KBM-7 (cell line): ENCODE measurements at places on chromosomes 11 and 22.

GRCh38 chr11:47410370-47411264, 2.2 kb downstream of the SLC39A13 start:
- no peak for DNase-seq

DNA sequence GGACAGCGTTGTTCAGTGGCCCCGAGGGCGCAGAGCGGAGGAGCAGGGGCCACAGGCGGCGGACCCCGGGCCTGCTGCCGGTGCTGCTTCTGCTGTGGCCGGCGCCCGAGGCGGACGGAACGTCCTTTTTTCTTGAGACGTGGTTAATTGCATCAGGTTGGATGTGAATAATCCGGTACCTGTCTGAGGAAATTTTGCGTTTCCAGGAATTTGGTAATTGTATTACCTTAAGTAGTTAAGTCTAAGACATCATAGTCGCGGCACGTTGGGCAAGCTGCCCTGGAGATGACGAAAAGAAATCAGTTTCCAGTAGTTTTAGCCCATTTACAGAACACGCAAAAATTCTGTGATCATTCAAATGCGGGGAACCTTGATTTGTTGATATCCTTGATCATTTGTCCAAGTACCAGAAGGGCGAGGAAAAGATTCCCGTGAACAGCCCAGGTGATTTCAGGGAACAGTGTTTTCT, 789 bp downstream of the SPECC1L start:
- no peak for DNase-seq

- DNase-seq, result no peak
These were observed 1079.0 kb upstream of the TENM4 start for GRCh38 chr11:80519596-80520506.

DNA sequence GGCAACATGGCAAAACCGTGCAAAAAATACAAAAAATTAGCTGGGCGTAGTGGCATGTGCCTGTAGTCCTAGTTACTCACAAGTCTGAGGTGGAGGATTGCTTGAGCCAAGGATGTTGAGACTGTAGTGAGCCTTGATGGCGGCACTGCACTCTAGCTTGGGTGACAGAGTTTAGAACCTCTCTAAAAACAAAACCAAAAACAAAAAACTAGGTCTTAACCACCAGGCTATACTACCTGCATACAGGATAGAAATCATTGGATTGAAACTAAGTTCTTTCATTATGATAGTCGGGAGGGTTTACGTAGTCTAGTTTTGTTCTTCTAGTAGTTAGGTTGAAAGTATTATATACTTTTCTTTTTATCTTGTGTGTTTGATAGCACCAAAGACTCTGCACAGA, 5.8 kb downstream of the RNF214 start:
- no peak for DNase-seq

DNA sequence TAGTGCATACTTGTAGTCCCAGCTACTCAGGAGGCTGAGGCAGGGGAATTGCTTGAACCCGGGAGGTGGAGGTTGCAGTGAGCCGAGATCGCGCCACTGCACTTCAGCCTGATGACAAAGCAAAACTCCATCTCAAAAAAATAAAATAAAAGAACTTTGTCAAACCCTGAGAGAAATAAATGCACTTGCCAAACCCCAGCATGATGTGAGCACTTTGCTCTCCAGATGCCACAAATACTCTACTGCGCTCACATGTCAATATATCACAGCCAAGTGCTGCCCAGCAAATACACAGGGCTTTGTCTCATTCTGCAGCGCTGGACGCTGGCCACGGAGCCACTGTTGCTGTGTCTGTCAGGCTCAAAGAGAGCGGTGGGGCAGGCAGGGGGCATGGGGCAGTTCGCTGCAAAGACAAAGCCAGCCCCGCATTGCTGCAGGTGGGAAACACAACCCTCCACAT, 45.1 kb downstream of the AHNAK start:
- no peak for DNase-seq

DNA sequence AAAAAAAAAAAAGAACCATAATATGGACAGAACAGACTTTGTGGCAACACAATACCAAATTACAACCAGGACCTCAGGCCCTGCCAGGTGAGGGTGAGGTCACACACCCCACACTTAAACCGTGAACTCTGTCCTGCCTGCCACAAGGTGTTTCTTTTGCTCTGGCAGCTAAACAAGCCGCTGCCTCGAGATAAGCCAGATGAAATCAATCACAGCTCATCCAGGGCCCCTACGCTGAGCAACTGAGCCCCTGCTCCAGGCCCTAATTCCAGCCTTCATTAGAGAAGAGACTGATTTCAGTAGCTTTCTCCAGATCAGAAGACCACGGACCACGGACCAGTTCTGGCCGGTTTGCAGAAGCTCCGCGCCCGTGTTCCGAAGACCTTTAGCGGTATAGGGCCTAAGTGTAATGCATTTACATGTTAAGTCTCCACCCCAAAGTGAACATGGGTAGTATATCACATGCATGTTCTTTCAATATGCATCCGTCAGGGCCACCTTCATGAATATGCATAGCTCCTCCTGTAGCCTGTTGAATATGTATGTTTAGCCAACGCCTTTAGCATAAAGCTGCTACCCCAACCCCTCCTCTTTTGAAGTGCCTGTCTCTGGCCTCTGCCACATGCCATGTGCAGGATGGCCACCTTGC, 14.8 kb upstream of the RAC2 start:
- no peak for DNase-seq

DNA sequence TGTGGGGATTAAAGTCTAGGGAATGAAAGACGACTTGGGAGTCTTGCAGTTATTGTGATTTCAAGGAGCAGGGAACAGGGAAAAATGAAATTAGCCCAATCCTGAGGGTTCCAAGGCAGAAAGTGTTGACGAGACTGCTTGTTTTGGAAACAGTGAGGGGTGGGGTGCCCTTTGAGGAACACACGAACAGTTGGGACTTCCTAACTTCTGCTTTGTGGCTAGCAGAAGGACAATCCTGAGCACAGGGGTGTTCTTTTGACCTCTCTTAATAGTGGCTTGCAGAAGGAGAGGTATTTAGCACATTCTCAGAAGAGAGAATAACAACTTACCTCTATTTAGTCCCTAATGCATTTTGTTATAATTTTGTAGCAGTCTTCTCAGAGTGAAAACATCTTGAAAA, 545.9 kb upstream of the ARHGAP42 start:
- DNase-seq, result no peak

- DNase-seq, result no peak
These were observed 10.7 kb downstream of the VSIG10L2 start for GRCh38 chr11:125956391-125957134.

GRCh38 chr11:121225382-121225781, 67.2 kb upstream of the SC5D start:
- no peak for DNase-seq

DNA sequence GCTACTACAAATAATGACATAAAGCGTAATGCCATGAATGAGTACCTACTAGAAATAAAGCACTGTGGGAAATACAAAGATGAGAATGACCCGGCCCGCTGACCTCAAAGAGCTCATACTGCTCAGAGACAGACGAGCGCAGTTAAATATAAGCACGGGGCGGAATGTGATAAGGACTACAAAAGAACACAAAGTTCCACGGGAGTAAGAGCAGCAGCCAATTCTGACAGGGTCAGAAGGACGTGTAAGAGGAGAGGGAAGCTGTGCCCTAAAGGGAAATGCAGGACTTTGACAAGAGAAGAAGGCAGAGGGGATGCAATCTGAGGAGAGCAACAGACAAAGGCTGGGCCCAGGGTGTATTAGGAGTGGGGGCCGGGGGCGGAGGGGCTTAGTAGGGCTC, 314.6 kb downstream of the LARGE1 start:
- no peak for DNase-seq

DNA sequence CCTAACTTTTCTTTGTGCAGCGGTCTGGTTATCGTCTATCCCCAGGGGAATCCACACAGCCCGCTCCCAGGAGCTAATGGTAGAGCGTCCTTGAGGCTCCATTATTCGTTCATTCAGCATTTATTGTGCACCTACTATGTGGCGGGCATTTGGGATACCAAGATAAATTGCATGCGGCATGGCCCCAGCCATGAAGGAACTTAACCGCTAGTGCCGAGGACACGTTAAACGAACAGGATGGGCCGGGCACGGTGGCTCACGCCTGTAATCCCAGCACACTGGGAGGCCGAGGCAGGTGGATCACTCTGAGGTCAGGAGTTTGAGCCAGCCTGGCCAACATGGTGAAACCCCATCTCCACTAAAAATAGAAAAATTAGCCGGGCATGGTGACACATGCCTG, 11.2 kb downstream of the TMEM121B start:
- no peak for DNase-seq

DNA sequence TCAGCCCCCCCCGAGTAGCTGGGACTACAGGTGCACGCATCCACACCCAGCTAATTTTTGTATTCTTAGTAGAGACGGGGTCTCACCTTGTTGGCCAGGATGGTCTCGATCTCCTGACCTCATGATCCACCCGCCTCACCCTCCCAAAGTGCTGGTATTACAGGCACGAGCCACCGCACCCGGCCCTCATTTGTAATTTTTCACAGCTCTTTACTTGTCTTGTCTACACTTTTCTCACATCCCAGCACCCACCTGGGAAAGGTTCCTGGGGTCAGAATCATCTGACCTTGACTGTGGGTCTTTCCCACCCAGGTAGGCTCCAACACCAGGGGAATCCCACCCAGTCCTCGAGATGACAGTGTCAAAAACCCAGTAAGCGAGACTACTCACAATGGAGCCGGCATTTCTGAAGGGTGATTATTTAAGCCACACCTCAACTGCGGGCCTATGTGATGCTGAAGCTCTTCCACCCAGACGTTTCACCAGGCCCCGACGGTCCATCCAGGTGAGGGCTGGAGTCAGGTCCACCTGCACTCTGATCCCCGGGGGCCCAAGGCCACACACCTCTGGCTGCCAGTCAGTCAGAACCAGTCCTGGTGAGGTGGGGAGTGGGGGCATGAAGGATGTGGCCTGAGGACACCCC, 23.4 kb downstream of the CELSR1 start:
- DNase-seq, result no peak
